Frontal cortex (tissue), 4 donors: ENCODE measurements at places on chromosomes 5 and 9. TPM values are rescaled to one million over a fixed set of nuclear protein-coding genes. Genes with fewer than 3 reads are reported as not detected.
A peak's percentile ranks its signal among the peaks of the same experiment; 100 is the strongest.

The STK10 gene
- 4.5 TPM for total RNA-seq

The SEMA6A gene
- total RNA-seq: 15.5 TPM

The OR1J2 gene
- total RNA-seq: not detected

The PCSK1 gene
- 2.9 TPM for total RNA-seq

The DMRT3 gene
- not detected for total RNA-seq

The ELAVL2 gene
- 311 TPM for total RNA-seq

The SH3PXD2B gene
- 13.0 TPM for total RNA-seq

The INSYN2B gene
- total RNA-seq: 0.82 TPM

The CAVIN4 gene
- total RNA-seq: 14.7 TPM

The ZDHHC11 gene
- total RNA-seq: 5.7 TPM

The GABRA1 gene
- 29.8 TPM for total RNA-seq

The LHX2 gene
- 73.0 TPM for total RNA-seq

The RGS3 gene
- total RNA-seq: 11.4 TPM

The TMEM161B gene
- 39.5 TPM for total RNA-seq

DNA sequence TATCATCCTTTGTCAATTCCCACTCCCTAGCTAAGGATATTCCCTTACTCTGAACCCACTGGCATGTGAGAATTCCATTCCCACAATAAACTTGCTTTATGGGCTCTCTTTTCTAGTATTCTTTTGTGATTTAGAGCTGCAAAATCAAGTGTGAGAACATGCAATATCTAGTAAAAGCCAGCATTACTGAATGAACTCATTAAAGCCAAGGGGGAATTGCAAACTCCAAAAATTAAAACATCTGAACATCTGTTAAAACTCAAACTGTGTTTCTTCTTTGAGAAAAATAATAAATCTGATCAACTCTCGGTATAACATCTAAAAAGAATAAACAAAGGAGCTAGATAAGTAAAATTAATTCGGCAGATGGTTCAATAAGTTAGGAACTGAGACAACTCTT is 53.1 kb upstream of the MPDZ start:
- DNase-seq: no peak

- DNase-seq: no peak
Observed at GRCh38 chr5:7181841-7182240, 214.1 kb upstream of the ADCY2 start.

DNA sequence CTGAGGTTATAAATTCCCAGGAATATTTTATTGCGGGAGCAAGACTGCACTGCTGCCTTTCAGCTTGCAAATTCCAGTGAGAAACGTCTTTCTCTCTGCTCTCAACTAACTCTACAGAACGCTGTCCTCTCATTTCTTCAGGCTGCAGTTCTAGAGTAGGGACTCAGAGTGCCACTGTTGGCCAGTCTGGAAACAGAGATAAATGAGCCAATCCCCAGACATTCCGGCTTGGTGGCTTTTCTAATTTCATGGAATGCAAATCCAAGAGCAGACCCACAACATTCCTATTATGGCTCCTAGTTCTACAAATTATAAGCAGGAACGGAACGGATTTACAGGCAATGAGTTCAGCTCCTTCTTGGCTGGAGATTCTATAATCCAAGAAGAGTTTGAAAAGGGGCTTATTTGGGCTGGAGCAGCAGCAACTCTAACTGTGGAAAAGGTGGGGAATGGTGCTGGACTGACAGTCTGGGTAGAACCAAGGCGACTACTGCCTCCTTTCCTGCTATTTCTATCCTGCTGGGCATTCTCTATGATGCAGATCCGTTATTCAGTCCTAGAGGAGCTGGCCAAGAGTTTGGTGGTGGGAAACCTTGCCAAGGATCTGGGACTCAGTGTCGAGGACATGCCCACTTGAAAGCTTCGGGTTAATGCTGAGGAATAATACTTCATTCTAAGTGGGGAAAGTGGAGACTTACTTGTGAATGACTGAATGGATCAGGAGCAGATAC is 9.3 kb downstream of the PCDHGA12 start:
- DNase-seq: no peak

DNA sequence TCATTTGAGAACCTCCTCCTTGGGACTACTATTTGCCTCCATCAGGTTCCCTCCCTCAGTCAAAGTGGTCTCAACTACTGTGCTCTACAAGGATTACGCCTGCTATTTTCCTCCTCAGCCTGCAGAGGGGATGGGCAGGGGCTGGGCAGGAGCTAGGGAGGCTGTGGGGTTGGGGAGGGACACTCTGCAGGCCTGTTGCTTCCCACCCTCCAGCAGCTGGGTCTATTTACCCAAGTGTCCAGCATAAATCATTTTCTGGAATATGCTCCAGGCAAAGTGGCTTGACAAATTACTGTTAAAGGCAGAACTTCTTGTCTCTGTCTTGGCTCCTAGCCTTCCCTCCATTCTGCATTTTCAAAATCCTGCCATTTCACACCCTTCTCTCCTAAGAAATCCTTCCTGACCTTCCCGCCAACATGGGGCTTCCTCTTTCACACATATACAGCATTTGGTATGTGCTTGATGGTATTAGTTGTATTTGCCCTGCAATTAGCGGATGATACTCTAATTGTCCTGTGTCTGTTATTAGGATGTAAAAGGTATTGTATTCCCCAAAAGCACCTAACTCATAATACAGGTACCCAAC is 106.7 kb downstream of the EFNA5 start:
- no peak for DNase-seq

- no peak for DNase-seq
Observed at GRCh38 chr9:120481846-120482245, 98.1 kb downstream of the CDK5RAP2 start.

DNA sequence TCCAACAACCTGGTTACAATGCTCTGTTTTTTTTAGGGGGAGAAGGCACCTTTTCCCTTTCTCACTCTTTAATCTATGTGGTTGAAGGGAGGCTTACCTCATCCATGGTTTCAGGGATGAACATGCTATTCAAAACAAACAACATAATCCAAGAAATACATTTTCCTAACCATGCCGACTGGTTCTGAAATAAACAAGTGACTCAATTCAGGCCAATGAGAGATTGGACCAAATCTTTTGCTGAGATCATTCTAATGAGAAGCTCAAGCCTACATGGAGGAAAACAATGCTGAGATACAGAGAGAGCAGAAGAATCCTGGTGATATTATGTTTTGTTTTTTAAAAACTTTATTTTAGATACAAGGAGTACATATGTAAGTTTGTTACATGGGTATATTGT is 46.8 kb upstream of the ELL2 start:
- DNase-seq: no peak

DNA sequence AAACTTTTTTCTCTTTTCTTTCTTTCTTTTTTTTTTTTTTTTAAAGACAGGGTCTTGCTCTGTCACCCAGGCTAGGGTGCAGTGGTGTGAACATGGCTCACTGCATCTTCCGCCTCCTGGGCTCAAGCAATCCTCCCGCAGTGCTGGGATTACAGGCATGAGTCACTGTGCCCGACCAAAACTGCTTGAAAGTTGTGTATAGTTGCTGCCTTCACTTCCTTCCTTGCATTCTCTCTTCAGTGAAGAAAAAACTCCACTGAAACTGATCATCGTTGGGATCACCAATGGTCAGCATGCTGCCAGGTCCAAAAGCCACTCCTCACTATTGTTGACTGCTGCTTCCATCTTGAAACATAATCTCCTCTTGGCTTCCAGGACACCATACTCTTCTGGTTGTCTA is 66.6 kb upstream of the CTNNA1 start:
- DNase-seq: no peak

GRCh38 chr9:114489928-114490327 is 15.3 kb downstream of the WHRN start:
- no peak for DNase-seq

DNA sequence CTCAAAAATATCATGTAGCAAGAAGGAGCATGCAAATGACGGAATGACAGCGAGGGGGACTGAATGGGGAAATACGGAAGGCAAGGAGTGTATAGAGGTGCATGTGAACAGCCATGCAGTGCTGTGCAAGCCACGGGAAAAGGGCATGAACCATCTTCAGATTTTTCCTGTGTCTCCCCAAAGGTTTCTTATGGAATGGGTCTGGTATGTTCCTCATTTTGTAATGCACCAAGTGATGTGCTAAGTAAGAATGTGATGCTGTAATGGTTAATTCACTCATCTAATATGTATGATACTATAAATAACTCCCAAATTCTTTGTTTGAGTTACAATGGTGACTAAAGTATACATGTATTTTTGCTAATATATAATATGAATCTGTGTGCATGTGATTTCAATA is 99.0 kb upstream of the DAB2 start:
- DNase-seq: no peak

- DNase-seq: no peak
Observed at GRCh38 chr5:34648840-34649158, 7.3 kb upstream of the RAI14 start.

DNA sequence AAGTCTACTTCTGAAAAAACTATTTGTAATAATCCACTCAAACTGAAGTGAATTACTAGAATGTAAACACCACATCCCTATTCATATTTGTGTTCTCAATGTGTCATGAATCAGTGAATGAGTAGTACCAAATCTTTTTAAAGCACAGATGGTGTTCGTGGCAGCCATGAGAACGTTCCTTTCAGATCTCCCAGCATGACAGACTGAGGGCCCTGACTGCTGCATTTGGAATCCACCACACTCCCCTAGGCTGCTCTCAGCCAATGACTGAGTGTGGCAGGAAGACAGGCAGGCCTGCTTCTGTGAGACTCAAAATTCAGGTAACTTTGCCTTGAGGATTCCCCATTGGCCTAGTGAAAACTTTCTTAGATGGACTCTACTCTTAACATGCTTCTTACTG is 10.9 kb upstream of the JMY start:
- DNase-seq: no peak

GRCh38 chr5:178323961-178324360 is 91.4 kb upstream of the PHYKPL start:
- no peak for DNase-seq

- DNase-seq: no peak
Observed at GRCh38 chr9:136868644-136869043, 2.5 kb upstream of the EDF1 start.

GRCh38 chr5:58760222-58760621 is 177.3 kb downstream of the RAB3C start:
- DNase-seq: no peak

DNA sequence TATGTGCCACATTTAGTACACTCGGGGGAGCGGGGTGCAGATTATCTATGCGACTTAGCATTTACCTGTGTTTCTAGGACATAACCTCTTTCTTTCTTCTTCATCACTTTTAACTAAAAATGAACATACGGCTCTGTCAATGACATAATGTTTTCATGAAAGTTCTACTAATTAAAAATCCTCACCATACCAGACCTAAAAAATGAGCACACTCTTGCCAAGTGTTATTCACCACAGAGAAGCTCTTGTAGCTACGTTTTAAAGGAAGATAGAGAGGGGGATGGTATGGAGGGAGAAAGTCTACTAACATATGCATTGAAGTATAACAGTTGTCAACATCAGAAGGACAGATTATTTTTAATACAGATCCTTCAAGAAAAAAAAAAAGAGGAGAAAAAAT is 1.6 kb downstream of the CDH10 start:
- DNase-seq: no peak

- DNase-seq: peak; percentile 85
Observed at GRCh38 chr9:36401164-36401740, 1.2 kb upstream of the RNF38 start.

DNA sequence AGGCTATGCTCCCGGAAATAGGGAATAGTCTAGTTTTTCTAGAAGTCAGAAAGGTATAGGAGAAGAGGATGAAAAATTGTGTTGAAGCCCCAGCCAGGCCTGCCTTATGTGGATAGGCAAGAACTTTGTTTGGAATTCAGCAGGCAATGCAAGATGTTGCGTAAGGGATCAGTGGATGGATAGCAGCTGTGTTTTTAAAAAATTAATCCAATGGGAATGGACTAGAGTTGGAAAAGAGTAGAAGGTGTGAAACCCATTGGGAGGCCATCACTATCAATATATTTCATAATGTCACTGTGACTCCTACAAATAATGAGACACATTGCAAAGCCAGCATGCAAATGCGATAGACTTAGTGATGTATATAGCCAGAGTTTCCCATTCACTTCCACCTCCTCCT is 281.9 kb downstream of the MARCHF11 start:
- DNase-seq: no peak

DNA sequence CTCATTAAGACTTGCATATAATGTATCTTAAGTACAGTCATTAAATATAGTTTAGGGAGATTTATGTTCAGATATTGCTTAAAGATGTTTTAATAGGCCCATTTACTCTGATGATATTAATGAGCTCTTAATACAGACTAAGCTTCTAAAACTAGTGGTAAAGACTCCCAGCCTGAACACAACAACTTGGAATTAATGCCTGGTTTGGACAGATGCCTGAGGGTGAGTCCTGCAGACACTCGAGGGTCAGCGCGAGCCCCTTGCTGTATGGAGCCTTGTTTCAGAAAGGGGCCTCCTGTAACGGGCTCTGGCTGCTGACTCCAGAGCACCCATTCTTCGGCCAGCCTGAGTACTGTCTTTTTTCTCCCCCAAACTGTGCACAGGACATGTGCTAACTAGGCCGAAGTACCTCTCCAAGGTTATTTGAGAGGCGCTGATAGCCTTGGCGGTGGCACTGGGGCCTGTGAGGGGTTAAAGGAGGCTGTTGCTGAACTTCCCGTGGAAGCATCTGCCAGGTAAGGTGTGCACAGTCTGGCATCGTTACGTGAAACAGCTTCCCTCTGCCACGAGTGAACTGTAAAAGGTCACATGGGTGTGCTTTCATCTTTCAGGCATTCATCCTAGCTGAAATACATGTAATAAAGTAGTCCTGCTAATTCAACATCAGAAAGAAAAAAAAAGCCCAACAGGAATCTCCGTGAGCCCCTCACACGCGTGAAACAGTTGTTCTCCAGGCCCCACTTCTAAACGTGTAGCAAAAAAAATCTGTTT is 113.4 kb downstream of the MVB12B start:
- DNase-seq: no peak

- no peak for DNase-seq
Observed at GRCh38 chr5:142537938-142538337, 148.0 kb downstream of the FGF1 start.

DNA sequence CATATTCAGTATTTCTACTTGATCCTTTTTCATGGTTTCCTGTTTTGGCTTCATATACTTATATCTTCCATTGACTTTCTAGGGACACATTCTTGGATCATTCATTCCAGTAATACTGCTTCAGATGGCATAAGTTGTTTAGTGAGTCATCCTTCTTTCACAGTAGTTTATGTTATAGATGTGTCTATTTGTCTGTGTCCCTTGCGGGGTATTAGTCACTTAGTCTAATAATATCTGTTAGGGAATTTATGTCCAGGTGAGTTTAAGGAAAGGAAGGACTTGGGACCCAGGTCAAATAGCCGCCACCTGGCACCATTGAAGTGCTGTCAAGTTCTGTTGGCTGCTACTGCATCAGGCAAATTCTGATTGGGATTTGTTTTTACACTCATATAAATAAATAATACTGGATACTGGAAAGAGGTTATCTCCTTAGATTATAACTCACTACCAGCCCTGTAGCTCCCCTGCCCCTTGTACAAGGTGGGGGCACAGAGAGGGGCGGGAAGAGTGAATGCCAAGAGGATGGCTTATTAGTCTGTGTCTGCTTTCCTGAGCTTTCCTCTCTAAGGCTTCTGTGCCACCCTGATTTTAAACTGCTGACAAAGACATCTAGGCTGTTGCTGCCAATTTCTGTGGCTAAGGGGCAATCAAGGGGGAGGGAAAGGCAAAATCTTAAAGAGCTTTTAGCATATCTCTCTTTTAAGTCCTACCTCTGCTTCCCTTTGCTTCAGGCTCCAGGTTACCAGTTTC is 64.9 kb downstream of the CDC42SE2 start:
- DNase-seq: no peak
